Stimulated activated CD4-positive, alpha-beta T cell treated with anti-CD3 and anti-CD28 coated beads, Interleukin-4, amount 100 ng/mL, for 4 hours (primary cell): ENCODE measurements at places on chromosomes 11 and 22.

DNA sequence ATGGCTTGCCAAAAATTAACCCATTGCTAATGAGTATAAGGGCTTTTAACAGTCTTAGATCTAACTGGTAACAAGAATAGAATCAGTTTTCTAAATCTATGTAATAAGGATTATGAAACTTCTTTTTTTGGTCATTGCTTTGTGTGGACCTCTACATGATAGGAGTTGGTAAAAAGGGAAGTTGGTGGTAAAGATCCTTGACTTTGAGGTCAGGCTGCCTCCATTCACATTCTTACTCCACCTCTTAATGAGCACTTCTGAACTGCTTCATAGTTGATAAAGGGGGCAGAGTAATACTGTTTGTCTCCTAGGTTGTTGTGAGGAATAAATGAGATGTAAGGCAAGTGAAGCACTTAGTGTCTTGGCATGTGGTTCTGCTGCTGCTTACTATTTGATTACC, 10.6 kb downstream of the EIF3M start:
- DNase-seq: no peak

- no peak for DNase-seq
These were observed 6.9 kb downstream of the C11orf68 start for GRCh38 chr11:65911682-65912568.

DNA sequence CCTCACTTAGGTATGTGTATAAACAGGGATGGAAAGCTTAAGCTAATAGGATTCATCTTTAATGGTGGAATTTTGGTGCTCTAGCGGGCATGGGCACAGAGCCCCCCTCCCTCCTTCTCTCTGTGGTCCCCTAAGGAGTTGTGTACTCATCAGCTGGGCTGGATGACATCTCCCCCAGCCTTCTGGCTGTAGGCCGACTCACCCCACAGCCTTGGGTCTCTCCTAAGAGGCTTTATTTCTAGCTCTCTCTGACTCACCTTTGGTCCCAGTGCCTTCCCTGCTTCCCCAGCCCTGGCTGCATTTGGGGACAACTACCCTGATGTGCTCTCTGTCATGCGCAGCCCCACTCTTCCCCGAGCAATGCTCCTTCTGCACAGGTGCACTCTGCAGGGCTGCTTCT, 26.9 kb downstream of the SLC6A5 start:
- no peak for DNase-seq

DNA sequence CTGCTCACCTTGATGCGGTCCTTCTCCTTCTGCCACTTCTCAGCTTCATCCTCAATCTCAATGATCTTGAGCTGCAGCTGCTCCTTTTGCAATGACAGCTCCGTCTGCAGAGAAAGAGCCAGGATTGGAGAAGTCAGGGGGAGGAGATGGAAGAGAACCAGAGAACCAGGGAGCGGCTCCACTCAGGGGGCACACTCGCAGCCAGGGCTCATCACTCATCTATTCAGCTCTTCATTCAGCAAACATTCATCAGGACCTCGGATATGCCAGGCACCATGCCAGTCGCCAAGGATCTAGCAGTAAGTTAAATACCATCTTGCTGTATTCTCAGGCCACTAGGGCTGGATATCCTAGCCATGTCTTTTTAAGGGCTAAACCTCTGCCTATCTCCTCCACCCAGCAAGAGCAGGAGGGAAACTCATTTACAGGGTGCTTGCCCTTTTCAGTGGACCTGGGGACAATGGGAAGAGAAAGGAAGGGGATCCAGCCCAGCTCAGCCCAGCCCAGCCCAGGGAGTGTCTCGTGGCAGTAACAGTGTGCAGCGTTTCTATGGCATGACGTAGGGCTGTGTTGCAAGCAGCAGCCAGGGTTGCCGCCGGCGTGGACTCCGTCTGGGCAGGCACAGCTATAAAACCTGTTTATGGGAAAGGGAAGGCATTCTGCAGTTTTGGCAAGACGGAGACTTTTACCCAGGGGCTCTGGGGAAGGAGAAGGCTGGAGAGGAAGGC, 9.4 kb downstream of the TRIM29 start:
- DNase-seq: no peak

GRCh38 chr22:17359501-17359900, 9.8 kb upstream of the CECR2 start:
- no peak for DNase-seq

DNA sequence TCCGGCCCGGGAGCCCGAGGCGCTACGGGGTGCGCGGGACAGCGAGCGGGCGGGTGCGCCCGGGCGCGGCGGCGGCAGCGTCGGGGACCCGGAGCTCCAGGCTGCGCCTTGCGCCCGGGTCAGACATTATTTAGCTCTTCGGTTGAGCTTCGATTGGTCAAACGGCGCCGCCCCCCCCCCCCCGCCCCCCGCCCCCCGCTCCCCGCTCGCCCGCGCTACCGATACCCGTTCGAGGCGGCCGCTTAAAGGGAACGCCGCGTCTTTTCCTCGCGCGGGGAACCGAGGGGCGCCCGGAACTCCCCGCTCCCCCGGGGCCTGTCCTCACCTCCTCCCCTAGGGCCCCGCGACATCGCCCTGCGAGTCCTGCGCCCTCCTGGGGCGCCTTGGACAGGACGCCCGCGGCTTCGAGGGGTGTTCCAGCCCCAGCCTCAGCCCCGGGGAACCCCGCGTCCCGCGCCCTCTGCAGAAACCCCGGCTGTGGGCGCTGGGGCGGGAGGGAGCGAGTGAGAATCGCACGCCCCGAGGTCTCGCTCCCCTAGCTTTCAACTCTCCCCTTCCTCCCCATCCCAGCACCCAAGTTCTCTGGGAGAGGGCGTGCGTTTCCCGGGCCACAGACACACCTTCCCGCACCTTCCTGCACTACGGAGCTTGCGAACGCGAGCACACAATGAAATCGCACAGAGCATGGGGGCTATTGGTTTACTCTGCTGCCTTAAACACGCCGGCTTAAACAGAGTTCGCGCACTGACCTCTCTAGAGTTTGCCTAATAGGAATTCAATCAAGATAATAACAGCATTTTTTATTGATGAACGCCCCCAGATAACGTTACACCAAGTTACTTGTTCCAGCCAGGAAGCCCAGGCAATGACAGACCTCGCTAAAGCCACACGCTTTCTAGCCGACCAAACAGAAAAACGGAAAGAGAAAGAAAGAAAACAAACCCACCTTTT, at the start of gene BDNF:
BDNF (minus strand) TSS at position 105 of the 951 bp plus-strand sequence. CDS start 41,891 bp downstream, outside the sequence.
- no peak for DNase-seq

- no peak for DNase-seq
These were observed 7.7 kb upstream of the OR8B12 start for GRCh38 chr11:124551189-124551588.

DNA sequence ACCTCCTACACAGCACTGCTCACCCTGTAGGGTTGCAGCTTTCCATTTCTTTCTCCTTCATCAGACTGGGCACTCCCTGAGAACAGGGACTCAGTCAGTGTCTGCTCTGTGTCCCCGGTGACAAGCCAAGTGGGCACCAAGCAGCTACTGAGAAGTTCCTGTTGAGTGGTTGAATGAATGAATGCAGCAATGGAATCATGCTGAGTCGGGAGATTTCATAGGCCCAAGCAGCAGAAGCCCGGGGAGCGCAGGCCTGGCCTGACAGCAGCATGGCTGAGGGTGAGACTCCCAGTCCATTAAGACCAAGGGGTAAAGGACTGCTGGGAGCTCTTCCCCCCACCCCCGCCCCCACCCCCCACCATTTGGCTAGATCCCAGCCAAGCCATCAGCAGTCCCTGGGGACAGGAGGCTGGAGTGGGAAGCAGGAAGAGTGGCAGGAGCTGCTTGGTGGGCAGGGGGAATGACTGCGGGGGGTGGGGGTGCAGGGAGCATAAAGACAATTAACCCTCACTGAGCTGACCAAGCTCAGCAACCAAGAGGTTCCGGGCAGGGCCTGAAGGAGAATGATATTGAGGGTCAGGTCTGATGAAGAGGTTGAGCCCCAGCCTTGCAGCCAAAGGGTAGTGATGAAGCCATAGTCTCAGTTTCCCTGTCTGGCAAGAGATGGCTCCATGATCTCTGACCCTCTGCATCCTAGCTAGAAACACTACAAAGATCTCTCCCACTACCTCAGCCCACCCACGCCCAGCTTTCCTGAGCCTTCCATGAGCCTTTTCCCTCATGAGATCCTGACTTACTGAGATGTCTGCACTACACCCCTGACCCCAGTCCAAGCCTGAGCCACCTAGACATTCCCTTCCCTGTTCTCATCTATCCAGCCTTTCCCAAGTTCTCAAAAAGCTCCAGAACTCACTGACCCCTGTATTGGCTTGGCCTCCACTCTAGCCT, 2.8 kb downstream of the PDE2A start:
- no peak for DNase-seq

- no peak for DNase-seq
These were observed 17.1 kb downstream of the SYT9 start for GRCh38 chr11:7268758-7269157.

DNA sequence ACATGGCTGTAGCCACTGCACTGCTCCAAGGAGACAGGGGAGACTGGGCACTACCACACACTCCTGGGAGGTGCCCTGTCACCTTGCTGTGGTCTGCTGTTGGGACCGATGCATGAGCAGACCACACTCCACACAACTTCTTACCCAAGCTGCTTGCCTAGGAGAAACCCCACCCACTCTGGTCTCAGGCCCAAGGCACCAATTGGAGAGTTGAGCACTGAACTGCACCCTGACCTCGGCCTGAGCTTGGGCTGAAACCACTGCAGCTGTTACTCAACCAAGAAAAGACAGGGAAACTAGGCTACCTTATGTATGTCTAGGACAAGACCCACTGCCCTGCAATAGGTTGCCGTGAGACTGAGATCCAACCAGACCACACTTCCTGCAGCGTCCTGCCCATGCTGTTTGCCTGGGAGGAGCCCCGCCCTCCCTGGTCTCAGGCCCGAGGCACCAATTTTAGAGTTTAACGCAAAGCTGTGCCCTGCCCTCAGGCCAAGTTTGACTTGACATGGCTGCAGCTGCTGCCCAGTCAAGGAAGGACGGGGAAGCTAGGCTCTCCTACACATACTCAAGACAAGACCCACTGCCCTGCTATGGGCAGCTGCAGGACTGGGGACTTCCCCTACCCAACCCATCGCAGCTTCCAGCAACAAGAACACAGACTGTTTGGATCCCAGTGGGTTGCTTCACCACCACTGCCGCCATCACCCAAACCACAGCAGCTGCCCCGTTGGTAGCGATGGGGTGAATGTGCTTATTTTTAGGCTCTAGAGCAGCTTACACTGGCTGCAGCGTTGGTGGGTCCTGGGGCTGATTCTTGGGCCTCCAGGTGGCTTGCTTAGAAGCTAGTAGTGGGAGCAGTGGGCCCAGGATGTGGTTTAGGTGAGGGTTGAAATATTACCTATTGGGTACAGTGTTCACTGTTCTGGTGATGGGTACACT, 66.8 kb downstream of the BRD1 start:
- no peak for DNase-seq

GRCh38 chr11:114396916-114397315, 3.4 kb downstream of the C11orf71 start:
- no peak for DNase-seq
